ENCODE measurements at places on chromosomes 11 and 22.

DNA sequence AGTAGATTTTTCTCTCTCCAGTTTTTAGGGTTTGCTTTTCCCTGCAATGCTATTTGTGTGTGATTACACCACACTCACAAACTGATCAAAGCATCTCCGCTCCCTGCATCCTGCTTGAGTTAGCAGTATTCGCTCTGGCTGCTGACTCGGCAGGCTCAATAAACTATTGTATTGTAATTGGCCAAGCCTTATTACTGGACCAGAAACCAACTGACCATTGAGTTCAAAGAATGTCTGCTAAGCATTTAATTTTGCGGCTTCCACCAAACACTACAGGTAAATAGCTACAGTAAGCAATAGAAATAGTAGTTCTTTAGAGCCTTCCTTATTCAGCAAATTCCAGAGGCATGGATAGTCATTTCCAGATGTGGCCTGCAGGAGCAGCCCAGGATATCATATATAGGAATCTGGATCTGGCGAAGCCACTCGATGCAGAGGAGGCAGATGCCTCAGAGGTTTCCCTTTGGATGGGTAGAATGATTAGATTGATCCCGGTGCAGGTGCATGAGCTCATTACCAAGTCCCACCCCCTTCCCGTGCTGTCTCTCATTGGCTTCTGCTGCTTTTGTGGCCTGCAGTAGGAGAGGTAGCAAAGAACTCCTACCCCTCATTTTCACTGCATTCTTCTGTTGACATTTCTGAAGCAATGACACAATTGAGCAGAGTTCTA is 77.3 kb downstream of the COMMD9 start:
- no peak for DNase-seq

DNA sequence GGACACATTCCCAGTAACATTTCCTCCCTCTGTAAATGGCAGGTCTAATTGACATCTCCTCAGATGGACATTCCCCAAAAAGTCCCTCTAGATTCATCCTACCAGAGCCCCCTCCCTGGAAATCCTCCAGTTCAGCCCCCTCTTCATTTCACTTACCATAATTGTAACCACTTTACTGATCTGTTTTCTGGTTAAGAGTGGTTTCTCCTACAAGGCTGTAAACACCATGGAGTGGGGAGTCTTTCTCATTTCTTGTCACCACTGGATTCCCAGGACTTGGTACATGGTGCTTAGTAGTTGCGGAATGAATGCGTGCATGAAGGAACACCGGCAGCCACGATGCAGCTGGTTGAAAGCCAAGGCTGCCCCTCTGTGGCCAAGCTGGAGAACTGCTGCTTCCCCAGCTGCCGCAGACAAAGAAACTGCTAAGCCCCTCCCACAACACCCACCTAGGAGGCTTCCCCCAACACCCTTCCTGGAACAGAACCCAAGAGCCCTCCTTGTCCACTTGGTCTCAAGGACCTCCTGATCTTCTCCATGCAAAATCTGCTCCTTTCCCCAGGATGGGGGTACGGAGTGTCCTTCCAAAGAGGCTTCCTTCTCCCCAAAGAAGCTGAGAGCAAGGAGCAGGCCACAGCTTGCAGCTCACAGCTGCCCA is 18.6 kb upstream of the SCARF2 start:
- peak; percentile 68 for DNase-seq

GRCh38 chr11:10041748-10042446 is 252.1 kb downstream of the SBF2 start:
- DNase-seq: no peak

DNA sequence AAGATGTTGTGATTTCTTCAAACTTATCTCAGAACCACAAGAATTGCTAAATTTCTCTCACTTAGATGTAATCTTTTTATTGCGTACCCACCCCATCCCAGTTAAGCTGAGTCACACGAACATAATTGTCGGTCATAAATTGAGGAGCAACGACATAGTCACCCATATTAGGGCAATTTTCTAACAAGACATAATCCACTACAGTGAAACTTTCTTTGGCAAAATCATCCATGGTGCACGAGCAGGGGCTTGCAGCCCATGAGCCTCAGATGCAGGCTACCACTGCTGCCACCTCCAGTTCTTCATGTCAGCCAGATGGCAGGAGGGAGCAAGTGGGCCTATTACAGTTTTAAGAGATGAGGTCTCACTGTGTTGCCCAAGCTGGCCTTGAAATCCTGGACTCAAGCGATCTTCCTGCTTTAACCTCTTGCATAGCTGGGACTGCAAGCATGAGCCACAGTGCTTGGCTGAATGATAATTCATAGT is 70.3 kb upstream of the GRK2 start:
- no peak for DNase-seq

GRCh38 chr22:38727123-38727522 is 21.4 kb downstream of the GTPBP1 start:
- DNase-seq: no peak
